Stimulated activated naive CD8-positive, alpha-beta T cell treated with anti-CD3 and anti-CD28 coated beads, Interleukin-15, Interleukin-2, amounts not matched to agents 100 U/mL and 50 U/mL, for 24 hours (primary cell): ENCODE measurements at places on chromosomes 7 and 10.

GRCh38 chr7:156556083-156556482 is 84.5 kb upstream of the RNF32 start:
- no peak for DNase-seq

DNA sequence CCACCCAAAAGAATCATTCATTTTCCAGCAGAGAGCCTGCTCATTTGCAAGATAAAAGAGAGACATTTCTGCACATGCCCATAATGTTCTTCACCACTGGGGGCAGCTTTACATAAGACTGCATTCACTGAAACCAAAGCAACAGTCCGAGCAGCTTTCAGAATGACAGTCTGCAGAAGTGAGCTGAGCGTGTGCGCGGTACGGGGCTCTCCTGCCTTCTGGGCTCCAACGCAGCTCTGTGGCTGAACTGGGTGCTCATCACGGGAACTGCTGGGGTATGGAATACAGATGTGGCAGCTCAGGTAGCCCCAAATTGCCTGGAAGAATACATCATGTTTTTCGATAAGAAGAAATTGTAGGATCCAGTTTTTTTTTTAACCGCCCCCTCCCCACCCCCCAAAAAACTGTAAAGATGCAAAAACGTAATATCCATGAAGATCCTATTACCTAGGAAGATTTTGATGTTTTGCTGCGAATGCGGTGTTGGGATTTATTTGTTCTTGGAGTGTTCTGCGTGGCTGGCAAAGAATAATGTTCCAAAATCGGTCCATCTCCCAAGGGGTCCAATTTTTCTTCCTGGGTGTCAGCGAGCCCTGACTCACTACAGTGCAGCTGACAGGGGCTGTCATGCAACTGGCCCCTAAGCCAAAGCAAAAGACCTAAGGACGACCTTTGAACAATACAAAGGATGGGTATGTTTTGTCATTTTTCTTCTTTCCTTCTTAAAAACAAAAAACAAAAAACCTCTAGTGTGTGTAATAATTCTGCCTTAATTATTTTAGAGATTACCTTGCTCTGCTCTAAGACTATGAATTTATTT is at the start of gene LRRTM3:
TSS of gene LRRTM3 (plus strand) at position 141 of the 820 bp plus-strand sequence.
- DNase-seq, result no peak

DNA sequence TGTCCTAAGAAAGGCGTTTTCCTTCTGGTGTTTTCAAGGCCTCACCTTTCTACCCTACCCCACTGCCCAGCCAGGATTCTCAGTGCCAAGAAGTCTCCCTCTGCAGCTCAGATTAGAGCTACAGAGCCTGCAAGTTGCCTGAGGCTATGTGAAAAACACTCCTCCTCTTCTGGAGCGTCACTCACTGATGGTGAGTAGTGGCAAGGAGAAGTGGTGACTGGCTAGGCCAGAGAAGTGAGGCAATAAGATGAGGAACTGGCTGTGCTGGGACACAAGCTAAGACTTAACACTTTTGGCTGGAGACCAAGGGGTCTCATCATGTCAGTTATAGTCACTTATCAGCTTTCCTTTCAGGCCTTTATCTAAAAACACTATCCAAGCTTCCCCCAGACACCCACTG is 86.7 kb upstream of the PRKAR2B start:
- DNase-seq, result no peak

- DNase-seq, result no peak
Measured at GRCh38 chr10:122546242-122546641, 14.3 kb upstream of the DMBT1 start.

- no peak for DNase-seq
Measured at GRCh38 chr7:91266689-91267090, 2.5 kb downstream of the FZD1 start.

DNA sequence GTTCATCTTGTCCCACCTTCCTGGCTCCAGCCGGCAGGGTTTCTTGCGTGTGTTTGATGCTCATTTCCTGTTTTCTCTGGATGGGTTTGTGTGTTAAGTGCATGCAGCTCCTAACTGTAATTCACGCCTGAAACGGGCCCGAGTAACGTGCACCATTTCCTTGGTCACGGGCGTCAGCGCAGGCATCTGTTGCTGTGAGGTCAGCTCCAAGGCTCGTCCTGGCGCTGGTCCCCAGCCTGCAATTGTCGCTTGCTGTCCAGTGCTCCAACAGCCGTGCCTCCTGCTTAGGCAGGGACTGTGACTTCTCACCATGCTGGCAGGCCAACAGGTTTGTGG is 201.1 kb downstream of the GLRX3 start:
- no peak for DNase-seq

- no peak for DNase-seq
Measured at GRCh38 chr10:74801447-74801846, 25.0 kb upstream of the KAT6B start.

DNA sequence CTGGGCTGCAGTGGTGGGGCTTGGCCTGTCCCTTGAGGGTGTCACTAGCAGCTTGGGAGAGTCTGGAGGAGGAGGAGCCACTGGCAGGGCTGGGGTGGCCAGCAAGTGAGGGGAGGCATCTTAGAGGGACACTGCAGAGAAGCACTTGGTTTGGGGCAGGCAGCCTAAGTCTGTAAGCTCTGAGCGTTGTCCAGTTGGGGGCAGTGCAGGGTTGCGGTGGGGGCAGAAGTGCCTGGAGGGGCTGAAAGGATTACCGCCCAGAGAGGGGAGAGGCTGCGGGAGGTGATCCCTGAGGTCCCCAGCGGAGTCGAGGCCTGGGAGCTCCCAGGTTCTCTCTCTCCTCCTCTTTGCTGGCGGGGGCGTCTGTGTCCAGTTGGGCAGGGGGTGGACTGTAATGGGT is 7.4 kb downstream of the ADCYAP1R1 start:
- DNase-seq, result no peak

DNA sequence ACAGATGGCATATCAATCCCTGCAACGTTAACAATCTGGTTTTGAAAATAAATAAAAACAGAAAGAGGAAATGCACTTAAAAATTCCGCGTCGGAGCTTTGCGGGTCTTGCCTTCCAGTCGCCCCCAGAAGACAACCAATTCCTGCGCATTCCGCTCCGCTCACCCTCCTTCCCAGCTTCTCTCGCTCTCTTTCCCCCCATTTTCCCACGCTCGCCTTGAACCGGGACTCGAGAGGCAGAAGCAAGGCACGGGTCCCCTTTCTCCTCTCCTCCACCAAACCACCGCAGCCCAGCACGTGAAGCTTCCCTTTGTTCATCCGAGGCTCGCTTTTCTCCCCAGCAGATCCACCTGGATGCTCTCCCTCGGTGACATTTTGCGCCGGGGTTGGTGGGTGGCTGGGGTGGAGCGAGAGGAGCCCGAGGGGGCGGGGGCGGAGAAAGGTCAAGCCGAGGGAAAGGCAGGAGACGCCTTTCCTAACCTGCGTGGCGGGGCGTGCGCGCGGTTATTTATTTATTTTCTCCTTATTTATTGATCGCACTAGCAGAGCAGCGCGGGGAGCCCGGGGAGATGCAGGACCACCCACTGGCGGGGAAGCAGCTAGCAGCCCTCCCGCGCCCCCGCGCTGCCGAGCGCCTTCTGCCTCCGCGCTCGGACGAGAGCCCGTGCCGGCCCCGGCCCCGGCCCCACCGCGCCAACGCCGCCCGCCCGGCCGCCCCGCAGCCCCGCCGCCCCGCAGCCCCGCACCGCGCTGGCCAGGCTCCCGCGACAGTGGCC is at the start of gene KCND2:
TSS of gene KCND2 (plus strand) at position 475 of the 775 bp plus-strand sequence.
- peak; percentile 5 for DNase-seq

DNA sequence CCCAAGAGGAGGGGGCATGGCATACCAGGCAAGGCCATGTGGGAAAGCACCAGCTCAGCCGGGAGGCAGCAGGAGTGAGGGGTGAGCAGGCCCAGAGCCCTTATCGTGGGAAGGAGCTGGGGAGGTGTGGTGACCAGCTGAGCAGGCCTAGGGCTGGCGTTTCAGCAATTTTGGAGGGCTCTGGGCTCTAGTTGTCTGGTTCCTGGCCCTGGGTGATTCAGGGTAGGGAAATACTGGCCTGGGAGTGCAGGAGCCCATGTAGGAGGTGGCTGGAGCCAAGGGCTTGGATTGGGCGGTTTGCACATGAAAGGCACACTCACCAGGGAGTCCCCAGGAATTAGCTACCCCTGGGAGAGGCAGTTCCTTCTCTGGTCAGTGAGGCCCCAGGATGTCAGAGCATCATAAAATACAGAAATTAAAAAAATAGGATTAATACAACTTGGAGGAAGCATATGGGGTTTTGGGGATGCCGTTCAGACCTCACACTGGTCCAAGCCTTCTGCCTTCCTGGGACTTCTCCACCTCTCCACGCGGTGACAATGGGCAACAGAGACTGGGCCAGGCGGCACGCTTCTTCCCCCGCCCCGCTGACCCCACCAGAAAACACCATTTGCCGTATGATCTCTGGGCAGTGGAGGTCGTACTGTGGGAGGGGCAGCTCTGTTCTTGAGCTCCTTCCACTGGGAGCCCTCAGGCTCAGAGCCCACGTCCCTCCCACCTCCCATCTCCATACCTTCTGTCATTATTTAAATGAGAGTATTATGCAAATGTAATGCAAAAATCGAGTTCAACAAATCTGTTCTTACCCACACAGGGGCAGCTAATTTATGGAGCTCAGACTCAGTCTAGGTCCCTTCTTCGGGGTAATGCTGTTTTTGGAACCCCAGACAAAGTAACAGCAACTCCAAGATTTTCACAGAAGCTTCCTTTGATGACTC is 133.0 kb upstream of the FAM20C start:
- DNase-seq, result no peak

DNA sequence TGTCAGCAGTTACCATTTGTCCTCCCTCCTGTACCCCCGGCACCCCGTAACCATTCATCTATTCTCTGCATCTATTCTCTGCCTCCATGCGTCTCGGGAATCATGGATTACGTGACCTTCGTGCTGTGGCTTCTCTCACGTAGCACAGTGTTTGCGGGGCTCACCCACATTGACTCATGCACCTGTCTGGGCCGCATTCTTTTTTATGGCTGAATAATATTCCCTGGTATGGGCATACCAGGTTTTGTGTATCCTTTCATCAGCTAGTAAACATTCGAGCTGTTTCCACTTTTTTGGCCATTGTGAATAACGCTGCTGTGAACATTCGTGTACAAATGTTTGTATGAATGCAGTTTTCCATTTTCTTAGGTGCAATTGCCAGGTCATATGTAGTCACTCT is 17.7 kb downstream of the CUX1 start:
- no peak for DNase-seq

GRCh38 chr7:132471515-132471914 is 104.8 kb downstream of the PLXNA4 start:
- no peak for DNase-seq

DNA sequence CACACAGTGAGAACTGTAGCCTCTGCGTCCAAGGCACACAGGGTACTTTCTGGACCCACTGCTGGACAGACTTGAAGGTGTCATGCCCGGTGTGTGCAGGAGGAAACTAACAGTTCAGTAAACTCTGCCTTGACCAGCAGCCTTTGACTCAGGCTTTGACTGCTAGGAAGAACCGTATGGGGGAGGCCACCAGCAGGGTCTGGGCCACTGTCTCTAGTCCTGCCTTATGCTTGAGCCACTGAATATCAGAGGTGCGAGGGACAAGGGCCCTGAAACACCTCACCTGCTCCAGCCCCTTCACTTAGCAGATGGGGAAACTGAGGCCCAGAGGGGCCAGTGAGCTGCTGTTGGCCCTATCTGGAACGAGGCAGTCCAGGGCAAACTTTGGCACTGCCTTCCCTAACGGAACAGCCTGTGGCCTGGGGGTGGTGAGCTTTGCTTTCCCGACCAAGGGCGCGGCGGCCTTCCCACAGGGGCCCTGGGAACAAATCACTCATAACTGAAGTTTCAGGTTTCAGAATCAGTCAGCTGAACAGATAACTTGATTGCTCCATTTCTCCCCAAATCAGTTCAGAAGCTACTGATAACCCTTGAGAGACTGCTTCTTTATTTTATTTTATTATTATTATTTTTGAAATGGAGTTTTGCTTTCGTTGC is 130.0 kb downstream of the FAM53B start:
- peak; percentile 77 for DNase-seq

GRCh38 chr10:22183771-22184461 is 33.9 kb downstream of the EBLN1 start:
- no peak for DNase-seq

DNA sequence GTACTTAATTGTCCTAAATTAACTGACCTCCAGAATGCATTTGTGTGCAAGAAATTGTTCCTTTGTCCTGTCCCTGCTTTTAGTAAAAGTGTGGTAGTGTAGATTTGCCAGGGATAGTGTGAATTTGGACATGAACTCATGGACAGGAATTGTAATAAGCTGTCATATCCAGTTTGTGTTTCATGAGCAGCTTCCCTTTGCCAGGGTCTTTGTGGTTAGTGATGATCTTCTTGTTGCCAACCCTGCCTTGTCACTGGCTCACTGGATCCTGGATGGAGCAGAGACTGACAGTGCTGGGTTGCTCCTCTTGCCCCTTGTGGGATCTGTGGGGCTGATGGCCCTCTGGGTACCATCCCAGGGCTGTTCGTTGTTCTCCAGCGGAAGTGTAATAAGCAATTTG is 110.1 kb downstream of the CCNY start:
- DNase-seq, result no peak

DNA sequence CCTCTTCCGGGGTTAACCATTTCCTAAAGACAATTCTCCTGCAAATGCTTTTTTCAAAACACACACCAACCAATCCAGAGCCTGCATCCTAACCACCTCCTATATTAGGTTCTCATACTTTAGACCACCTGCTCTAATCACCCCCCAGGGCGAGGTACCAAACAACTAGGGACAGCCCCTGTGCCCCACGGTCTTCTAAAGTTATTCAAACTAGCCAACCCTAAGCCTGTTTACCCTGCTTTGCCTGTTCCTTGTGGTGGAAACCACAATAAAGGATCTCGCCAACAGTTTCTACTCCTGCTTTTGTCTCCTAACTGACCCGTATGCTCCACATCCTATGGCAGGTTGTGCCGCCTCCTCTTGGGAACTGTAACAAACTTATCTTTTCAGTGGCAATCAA is 21.1 kb downstream of the SP4 start:
- no peak for DNase-seq

DNA sequence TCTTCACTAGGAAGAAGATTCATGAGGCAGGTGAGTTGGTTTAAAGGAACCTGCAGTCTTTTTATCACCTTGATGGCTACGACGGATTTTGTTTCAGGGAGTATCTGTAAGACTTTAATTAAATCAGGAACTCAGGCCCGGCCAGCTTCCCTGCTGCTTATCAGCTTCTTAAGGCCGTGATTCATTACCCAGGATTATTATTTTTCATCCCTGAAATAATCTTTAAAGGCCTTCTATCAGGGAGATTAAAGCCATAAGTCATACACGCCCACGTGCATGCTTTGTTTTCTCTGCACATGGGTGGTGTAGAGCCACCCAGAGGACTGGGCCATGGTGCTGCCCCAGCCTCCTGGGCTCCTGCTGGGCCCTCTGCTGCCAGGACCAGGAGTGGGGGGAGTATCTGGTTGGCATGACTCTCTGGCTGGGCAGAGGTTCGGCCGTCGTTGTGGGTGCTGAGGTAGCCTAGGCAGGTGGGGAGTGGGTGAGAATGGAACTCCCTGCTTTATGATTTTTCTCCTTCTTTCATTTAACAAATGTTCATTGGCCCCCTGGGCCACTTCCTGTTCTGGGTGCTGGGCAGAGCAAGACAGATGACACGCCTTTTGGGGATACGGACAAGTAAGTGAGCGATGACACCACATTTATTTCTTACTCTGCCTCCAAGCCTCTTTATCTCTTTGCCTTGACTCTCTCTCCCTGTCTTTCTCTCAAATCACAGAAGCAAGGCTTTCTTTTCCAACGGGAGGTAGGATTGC is 39.0 kb upstream of the PCBD1 start:
- no peak for DNase-seq
